Stimulated activated CD8-positive, alpha-beta memory T cell treated with anti-CD3 and anti-CD28 coated beads, Interleukin-4, amount 100 ng/mL, for 1 hour (primary cell): ENCODE measurements at places on chromosomes 12 and 14.

- no peak for DNase-seq
Measured at GRCh38 chr12:53268630-53269562, 797 bp downstream of the ESPL1 start.

- no peak for DNase-seq
Measured at GRCh38 chr12:102182635-102183034, 15.0 kb downstream of the PMCH start.

DNA sequence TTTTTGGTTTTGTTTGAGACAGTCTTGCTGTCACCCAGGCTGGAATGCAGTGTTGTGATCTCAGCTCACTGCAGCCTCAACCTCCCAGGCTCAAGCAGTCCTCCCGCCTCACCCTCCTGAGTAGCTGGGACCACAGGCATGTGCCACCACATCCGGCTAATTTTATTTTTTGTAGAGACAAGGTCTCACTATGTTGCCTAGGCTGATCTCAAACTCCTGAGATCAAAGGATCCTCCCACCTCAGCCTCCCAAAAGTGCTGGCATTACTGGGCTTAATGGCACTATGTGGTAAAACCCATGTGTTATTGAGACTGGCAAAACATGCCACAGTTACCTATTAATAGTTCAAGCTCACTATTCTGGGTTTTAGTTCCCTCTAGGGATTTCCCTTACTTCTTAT, 51.2 kb upstream of the KCNH3 start:
- DNase-seq = no peak

DNA sequence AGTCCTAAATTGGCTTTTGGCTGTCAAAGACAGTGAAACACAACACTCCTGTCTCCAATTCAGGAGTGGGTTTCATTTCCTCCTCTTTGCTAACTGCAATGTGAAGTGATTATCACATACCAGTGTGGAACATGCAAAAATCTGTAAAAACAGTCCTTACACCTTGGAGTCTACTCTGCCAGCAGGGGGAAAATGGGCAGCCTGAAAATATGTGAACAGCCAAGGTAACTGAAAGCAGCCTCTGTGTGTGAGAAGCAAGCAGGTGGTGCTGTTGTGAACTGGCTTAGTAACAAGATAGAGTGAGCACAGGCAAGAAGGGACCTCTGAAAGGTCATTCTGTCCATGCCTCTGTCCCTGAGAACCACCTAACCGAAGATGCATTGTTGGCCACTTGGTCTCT, 6.0 kb downstream of the PRMT8 start:
- no peak for DNase-seq

GRCh38 chr12:93778306-93778705, 101.1 kb downstream of the CRADD start:
- DNase-seq = no peak
